CD4-positive, alpha-beta T cell treated with Interleukin-15 for 4 hours (primary cell): ENCODE measurements at places on chromosomes 16 and 17.
A peak's percentile ranks its signal among the peaks of the same experiment; 100 is the strongest.

DNA sequence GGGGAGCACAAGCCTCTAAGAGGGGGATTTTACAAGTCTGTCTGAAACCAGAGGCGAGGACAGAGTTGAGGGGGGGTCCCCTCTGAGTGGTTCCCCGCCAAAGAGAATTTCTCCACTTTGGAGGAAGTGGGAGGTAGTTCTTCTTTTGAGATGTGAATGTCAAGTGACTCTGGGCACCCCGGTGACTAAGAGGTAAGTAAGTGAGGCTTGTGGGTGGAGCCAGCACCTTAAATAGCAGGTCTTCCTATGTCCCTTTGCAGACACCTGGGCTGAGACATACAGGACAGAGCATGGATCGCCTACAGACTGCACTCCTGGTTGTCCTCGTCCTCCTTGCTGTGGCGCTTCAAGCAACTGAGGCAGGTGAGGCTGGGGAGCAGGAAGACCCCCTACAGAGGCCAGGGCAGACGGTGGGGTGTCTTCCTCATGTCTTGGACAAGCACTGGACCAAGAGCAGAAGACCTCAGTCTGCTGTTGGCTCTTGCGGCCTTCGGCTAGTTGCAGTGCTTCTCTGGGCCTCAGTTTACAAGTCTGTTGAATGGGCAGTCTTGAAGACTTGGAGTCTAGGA lies at the start of gene CCL22:
TSS of gene CCL22 (plus strand) at position 257 of the 569 bp plus-strand sequence. CDS start at position 291, 34 bp downstream.
- no peak for DNase-seq

GRCh38 chr17:83055911-83056582 lies 23.4 kb upstream of the METRNL start:
- no peak for DNase-seq

- DNase-seq: peak; percentile 83
Measured at GRCh38 chr17:48441231-48441711, 11.3 kb upstream of the SKAP1 start.

GRCh38 chr17:46742565-46743270 lies 75.8 kb downstream of the WNT3 start:
- no peak for DNase-seq

DNA sequence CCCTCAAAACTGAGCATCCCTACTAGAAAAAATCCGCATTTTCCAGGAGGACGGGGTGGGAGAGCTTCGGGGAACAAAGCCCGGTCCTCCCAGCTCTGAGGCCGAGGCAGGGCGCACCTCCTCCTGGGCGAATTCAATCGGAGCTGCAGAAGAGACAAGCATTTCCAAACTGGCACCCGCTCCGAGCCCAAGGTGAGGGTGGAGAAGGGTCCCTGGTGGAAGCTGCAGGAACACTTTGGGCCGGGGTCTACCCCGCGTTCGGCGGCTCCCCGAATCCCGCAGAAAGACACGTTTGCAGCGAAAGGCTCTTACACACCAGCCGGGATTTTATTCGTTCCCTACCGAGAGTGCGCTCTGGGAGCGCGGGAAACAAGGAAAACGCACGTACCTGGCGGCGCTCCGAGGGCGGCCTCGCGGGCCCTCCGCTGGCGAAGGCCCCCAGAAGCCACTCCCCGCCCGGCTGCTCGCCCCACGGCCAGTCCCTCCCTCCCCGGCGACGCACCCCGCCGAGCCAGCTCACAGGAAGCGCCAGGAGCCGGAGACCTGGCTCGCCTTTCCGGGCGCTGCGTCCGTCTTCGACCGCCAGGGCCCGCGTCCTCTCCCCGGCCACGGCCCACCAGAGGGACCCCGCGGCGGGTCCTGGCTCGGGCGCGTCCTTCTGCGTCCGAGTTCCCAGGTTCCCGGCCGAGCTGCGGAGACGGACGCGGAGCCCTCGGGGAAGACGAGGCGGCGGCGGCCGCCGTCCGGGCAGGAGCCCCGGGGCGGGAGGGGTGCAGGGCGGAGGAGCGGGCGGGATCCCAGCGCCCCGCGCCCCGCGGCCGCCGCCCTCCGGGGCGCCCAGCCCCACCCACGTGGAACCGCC lies 49.8 kb upstream of the BAHCC1 start:
- DNase-seq: peak; percentile 34

- no peak for DNase-seq
Measured at GRCh38 chr16:10827691-10828341, 9.2 kb upstream of the TVP23A start.

DNA sequence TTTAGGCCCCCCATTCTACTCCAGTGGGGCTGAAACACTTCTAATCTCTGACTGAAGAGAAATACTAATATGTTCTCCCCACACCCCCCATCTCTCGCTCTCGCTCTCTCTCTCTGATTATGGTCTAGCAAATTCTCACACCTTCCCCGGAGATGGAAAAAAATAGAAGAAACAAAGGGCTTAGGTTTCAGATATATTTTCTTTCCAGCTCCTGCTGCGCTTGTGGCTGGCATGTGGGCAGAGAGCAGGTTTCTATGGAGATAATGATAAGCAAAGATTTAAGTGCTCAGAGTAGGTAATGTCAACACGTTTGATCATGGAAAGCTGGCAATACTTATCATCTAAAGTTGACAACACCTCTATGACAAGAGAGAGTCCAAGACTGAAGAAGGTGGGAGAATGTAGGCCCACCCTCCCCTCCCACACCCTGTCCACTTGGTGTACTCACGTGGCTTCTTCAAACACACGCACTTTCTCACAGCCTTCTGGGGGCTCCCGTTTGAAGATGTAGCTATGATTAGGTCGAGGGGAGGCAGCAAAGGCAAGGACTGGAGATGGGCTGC lies 8.0 kb upstream of the SLC35B1 start:
- peak; percentile 80 for DNase-seq

- no peak for DNase-seq
Measured at GRCh38 chr16:83878838-83879237, 20.1 kb upstream of the MLYCD start.

DNA sequence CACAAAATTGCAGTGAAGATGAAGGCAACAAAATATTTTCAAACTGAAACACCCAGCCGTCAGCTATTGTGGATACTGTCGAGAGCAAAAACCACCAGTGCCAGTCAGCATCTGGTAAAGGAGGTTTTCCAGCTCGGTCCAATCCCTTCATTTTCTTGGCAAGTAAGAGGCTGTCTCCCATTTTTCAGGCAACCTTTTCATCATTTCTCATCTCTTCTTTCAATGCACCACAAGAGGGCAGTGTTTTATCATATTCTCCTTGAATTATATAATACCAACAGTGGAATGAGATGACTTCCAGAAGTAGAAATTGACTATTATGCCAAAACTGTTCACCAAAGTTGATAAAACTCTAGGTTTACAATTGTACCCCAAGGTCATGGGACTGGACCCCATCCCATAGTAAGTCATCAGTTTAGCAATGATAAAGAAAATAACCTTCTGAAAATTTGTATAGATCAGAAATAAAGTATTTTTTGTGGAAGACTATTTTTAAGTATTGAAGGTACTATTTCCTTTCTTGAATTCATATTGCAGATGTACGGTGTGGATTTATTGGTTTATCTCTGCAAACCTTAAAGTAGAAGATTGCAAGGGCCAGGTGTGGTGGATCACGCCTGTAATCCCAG lies 16.8 kb downstream of the NQO1 start:
- DNase-seq: peak; percentile 59

DNA sequence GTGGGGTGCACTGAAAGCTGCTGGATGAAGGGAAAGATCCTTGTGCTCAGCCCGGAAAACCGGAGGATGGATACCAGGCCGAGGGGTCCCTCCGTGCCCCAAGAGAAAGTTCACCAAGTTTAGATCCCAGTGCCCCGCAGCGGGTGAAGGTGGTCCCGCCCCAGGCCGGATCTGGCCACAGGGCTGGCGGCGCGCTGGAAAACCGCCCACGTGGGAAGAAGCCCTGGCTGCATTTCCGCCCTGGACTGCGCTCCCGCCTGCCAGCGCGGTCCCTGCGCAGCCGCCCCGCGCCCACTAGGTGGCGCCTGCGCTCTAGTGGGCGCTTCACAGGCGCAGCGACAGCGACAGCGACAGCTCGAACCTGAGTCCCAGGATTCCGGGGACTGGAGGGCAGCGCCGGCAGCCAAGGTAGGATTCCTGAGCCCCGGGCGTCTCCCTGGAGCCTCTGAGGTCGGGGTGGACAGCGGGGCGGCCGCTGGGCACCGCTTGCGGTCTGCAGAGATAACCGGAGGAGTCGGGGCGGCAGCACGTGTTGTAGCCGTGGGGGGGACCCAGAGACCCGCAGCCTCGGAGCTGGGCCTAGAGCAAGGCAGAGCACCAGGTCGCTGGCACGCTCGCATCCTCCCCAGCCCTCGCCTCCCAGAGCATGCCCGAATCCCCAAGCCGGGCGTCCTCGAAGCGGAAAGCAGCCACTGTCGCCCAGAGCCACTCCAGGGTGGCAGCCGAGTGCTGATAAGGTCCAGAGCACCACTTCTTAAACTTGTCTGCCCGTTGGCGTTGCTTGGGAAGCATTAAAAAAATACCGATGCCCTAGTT lies at the start of gene CHD9:
TSS of gene CHD9 (plus strand) at position 322 of the 816 bp plus-strand sequence. CDS start 101,099 bp downstream, outside the sequence.
- peak; percentile 69 for DNase-seq

GRCh38 chr16:52497067-52497816 lies 49.7 kb downstream of the TOX3 start:
- DNase-seq: no peak

DNA sequence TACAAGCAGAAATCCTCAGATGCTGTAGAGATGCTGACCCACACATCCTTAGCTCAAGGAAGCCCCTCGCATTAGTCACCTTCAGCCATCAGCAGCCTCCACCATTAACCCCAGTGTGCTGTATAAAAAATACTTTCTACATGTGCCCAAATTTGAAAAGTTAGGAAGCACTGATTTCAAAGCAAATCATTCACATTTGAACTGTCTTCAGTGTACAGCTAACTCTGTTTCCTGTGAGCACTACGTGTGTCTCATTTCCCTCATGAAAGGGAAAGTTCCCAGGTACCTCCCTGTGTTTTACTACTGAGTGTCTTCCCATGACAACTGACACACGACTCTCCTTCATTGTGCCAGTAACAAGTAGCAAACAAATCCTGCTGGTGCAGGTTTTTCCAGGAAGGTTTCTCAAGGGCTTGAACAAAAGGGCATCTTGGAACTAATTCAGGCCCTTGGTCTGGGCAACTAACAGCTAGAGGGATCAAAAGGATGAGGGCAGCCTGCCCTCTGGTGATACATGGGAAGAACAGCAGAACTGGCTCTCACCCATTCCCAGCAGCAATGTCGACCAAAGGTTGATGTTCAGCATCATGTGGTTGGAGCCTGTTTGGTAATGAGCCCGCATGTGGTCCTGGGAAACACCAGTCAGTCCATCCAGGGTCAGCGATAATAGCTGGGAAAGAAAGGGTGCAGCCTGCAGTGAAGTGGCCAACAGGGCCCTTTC lies 4.0 kb downstream of the SLC35B1 start:
- DNase-seq: no peak

- DNase-seq: no peak
Measured at GRCh38 chr16:47705266-47705665, 244.1 kb downstream of the PHKB start.

DNA sequence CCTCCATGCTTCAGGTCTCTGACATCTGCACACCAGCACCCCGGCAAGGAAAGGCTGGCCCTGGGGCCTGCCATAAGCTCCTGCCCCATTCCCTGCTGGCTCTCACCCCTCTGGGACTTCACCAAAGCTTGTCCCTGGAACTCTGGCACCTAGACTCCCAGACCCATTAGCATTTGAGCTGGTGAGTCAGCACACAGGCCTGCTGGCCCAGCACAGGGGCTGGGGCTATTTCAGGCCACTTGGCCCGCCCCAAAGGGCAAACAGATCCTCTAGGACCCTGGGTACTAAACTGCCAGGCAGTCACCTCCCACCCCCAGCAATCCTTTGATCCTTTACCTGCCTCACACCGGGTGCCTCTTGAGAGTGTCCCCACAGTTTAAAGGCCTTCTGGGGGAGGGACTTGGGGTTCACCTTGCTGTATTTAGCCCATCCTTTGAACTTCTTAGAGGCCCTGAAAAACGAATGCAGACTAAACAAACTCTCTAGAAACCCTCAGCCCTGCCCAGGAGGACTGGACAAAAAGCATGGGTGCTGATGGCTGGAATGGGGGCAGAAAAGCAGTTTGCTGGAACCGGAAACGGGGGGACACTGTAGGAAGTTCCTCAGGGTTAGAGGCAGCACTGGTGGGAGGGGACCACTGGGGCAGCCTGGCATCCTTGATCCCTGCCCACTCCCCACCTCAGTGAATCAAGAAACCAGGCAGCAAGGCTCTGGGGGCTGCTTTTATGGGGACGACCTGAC lies 3.2 kb upstream of the SAMD14 start:
- DNase-seq: no peak

DNA sequence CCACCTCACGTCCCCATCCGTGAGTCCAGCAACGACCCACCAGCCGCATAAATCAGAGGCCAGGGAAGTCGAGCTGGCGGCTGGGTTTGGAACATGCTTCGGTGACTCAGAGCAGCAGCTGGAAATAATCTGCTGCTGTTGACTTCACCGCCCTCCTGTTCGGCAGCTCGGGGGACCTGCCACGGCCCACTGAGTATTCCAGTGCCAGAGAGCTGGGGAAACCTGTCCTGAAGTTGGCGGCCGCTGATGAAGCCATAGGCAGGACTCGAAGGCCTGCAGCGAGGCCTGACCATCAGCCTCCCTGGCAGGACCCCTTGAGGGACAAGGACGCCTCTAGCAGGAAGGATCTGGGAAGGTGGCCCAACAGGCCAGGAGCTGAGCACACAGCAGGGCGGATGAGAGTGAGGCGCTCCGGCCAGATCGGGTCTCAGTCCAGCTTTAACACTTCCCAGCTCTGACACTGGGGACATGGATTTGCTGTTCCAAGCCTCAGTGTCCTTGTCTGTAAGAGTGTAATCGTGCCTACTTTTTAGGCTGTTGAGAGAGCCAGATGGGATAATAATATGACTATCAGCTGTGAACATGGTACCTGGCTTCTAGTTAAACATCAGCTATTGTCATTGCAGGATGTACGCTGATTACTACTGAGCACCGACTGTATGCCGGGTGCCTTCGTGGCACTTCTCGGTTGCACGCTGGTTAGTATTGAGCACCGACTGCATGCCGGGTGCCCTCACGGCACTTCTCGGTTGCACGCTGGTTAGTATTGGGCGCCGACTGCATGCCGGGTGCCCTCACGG lies 50.4 kb upstream of the CIBAR2 start:
- no peak for DNase-seq

- DNase-seq: no peak
Measured at GRCh38 chr17:21286066-21286770, 1.7 kb downstream of the MAP2K3 start.

DNA sequence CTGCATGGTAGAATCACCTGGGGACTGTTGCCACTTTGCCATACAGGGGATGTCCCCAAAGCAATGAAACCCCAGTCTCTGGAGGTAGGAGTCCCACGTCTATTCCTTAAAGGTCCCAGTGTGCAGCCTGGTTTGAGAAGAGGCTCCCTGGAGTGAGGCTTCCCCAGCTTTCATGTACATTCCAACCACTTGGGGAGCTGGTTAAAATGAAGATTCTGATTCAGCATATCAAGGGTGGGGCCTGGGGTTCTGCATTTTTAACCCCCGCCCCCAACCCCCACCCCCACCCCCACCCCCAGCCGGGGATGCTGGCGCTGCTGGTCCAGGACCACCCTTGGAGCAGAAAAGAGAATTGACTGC lies 241.2 kb downstream of the FOXL1 start:
- no peak for DNase-seq

DNA sequence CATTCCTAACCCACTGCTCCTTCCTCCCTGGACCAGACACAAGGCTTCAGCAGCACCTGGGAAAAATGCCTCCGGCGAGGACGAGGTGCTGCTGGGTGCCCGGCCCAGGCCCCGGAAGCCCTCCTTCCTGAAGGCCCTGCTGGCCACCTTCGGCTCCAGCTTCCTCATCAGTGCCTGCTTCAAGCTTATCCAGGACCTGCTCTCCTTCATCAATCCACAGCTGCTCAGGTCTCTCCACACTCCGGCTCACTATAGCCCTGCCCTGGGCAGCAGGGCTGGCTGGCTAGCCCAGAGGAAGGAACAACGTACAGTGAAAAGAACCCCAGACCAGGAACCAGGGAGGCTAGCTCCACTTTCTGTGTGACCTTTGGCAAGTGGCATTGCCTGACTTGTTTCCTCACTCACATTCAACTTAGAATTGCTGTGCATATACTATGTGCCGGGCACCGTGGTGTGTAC lies 26.2 kb downstream of the ABCC3 start:
- no peak for DNase-seq
